ENCODE measurements at places on chromosomes 2 and 18.

GRCh38 chr2:220455351-220455990 is 828.0 kb downstream of the SLC4A3 start:
- DNase-seq: no peak

- peak; percentile 8 for DNase-seq
Measured at GRCh38 chr2:191150600-191151330, at the start of gene STAT4. STAT4 (minus strand) TSS chr2:191150994; CDS start chr2:191148203, 2,791 bp downstream.

GRCh38 chr18:27789406-27789805 is 387.5 kb downstream of the CDH2 start:
- DNase-seq: no peak

DNA sequence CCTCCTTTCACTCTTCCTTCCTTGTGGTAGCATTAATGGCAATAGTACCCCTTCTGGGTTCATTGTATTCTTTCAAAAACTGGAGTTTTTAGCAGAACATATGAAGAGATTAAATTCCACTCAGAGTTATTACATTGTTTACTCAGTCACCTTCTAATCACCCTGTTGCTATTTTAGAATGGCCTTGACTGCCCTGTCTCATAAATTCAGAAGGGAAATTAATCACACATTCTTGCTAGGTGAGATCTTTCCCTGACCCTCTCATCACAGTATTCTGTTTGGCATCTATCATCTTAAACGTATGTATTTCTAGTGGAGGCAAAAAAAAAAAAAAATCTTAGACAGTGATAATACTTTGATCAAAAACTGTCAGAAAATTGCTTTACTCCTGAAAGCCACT is 760.4 kb downstream of the ADCYAP1 start:
- DNase-seq: no peak

- no peak for DNase-seq
Measured at GRCh38 chr2:230749111-230749510, 36.5 kb downstream of the CAB39 start.

DNA sequence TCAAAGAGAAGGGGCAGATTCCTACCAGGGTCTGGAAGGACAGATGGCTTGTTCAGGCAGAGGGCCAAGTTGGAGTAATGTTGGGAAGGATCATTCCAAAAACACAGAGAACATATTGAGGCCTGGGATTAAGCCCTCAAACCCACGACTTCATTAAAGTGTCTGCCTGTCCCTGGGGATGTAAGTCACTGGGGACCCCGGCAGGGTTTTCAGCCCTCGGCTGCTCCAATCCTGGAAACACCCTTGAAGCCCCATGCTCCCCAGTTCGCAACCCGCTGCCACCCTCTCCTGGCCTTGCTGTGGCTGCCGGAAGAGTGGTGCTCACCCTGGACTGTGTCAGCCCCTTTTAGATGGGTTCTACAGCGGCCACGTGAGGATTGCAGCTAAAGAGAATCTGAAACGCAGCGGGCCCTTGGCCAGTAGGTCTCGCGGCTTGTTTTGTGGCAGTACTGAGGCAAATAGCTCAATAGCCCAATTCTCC is 79.9 kb downstream of the EPAS1 start:
- DNase-seq: peak; percentile 33

GRCh38 chr2:11430729-11431128 is 35.2 kb downstream of the E2F6 start:
- DNase-seq: no peak

DNA sequence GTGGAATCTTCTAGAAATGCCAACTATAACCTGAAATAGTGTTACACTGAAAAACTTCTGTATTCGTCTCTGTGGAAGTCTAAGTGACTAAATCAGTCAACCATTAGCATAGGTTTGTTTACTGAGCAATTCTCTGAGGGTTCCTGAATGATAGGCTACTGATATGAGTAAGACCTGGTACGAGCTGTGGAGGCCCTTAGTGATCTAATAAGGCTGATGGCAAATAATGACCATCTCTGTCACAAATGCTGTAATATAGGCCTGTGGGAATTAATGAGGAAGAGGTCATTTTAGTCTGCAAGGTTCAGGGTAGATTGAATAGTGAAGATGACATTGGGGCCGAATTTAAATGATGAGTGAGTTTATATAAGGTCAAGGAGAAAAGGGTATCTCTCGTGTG is 82.5 kb downstream of the MGAT5 start:
- no peak for DNase-seq

GRCh38 chr2:9753276-9753600 is 90.0 kb upstream of the TAF1B start:
- DNase-seq: no peak

- no peak for DNase-seq
Measured at GRCh38 chr18:75106746-75107145, 102.2 kb downstream of the PTGR3 start.

GRCh38 chr18:41077076-41077475 is 878.0 kb upstream of the PIK3C3 start:
- DNase-seq: no peak

DNA sequence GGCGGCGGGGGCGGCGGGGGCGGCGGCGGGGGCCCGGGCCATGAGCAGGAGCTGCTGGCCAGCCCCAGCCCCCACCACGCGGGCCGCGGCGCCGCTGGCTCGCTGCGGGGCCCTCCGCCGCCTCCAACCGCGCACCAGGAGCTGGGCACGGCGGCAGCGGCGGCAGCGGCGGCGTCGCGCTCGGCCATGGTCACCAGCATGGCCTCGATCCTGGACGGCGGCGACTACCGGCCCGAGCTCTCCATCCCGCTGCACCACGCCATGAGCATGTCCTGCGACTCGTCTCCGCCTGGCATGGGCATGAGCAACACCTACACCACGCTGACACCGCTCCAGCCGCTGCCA is 644 bp downstream of the ONECUT2 start:
- DNase-seq: no peak

DNA sequence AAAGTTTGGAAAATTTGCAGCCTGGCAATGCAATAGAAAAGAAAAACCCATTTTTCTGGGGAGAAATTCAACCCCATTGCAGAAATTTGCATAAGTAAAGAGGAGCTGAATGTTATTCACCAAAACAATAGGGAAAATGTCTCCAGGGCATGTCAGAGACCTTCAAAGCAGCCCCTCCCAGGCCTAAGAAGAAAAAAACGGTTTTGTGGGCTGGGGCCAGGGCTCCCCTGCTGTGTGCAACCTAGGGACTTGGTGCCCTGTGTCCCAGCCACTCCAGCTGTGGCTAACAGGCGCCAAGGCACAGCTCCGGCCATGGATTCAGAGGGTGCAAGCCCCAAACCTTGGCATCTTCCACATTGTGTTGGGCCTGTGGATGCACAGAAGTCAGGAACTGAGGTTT is 224.5 kb downstream of the TXNL1 start:
- no peak for DNase-seq

- no peak for DNase-seq
Measured at GRCh38 chr2:127551221-127551930, 15.9 kb downstream of the MYO7B start.

- peak; percentile 31 for DNase-seq
Measured at GRCh38 chr2:205056151-205056561, 510.9 kb downstream of the PARD3B start.

- no peak for DNase-seq
Measured at GRCh38 chr2:48169141-48169592, 262.9 kb upstream of the FBXO11 start.

- peak; percentile 52 for DNase-seq
Measured at GRCh38 chr2:145752091-145752806, 1232.3 kb upstream of the ZEB2 start.

DNA sequence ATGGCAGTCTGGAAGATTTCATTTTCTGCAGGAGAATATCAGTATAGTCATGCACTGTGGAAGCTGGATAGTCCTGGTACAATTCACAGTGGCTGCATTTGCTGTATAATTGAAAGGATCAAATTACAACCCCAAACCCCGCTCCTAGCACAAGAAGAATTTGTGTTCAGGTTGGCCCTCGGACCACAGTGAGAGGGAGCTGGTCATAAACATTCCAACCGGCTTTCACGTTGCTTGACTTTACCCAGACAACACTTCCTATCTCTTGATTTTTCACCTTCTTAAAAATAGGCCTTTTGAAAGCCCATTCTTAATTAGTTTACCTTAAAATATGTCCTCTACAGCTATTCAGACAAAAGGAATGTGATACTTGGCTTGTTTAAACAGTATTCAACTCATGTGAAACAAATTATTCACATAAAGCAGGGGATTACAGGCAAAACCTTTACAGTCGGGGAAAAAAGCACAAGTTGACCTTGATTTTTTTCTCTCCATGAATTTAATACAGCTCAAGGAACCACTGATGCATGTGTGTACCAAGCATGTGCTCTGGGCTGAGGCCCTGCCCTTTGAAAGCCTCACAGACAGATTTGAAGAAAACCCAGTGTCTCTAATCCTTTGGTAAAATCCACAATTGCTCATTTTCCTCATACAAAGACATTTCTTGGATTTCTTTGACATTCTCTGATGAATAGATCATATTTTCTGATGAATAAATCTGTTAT is 143.0 kb upstream of the SOX11 start:
- peak; percentile 8 for DNase-seq

GRCh38 chr2:206443735-206444527 is 599 bp downstream of the ADAM23 start:
- DNase-seq: no peak

DNA sequence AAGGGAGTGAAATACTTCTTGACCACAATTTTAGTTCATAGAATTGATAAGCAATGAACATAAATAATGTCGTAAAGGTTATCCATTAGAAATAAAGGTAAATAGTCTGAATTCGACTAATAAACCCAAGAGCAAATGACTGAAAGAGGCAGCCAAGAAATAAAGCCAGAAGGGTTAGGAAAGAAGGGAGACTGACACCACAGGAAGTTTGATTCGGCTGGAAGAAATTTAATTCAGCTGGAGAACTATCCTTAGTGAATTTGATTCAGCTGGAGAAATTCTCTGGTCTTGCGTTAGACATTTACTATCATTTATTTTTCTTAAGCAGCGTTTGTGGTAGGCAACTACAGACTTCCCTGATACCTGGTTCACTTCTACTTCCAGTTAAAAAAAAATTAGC is 429.6 kb downstream of the PID1 start:
- DNase-seq: no peak

DNA sequence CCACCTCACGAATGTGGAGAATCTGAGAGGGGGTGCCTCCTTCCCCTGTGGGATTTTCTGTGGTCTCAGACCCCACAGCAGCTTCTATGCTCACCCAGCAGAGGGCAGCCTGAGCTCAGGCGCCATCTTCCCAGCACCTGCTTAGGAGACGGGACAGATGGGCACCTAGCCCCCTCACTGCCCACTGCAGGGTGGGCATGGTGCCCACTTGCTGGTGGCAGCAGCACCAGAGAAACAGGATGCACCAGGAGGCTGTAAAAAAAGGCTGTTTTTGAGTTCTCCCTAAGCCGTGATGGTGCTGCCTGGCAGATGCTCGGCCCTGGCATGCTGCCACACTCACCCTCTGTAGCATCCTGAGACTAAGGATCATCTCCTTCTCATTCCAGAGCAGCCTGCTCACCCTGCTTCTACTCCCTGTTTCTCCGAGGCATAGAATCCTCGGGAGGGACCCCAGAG is 19.1 kb upstream of the SLC20A1 start:
- peak; percentile 85 for DNase-seq

DNA sequence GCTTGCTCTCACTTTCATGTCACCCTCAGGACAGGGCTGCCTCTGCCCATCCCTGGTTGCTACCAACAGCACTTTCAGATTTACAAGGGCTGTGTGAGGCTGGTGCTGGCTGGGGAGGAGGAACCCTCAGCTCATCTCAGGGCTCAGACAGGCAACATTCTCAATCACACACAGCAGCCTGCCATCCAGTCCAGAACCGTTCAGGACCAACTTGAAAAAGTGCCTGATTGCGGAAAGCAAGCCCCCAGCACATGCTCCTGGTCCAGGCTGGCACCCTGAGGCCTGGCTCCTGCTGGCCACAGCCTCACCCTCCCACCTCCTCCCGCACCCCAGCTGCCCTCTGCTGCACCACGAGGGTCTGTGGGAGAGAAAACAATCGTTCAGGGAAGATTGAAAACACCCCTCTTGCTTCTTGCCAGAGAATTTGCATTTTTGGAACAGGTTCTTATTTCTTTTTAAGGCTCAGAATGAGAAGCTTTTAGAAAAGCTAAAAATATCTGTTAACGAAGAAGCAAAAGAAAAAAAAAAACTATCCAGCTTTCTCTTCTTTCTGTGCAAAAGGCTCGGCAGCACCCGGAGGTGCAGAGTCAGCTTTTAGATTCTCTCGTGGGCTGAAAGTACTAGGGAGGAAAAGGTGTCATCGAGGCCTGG is 403.8 kb upstream of the ID2 start:
- no peak for DNase-seq

DNA sequence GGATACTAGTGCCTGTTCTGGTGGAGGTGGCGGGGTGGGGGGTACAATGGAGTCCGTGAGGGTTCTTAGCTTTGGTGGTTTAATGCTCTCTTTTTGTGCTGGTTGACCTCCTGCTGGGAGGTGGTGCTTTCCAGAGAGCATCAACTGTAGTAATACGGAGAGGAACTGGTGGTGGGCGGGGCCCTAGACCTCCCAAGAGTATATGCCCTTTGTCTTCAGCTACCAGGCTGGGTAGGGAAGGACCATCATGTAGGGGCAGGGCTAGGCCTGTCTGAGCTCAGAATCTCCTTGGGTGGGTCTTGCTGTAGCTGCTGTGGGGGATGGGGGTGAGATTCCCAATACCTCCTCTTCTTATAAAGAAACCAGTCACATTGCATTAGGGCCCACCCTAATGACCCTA is 27.1 kb downstream of the CAMKMT start:
- no peak for DNase-seq

GRCh38 chr2:72803626-72804320 is 22.1 kb downstream of the EXOC6B start:
- no peak for DNase-seq

DNA sequence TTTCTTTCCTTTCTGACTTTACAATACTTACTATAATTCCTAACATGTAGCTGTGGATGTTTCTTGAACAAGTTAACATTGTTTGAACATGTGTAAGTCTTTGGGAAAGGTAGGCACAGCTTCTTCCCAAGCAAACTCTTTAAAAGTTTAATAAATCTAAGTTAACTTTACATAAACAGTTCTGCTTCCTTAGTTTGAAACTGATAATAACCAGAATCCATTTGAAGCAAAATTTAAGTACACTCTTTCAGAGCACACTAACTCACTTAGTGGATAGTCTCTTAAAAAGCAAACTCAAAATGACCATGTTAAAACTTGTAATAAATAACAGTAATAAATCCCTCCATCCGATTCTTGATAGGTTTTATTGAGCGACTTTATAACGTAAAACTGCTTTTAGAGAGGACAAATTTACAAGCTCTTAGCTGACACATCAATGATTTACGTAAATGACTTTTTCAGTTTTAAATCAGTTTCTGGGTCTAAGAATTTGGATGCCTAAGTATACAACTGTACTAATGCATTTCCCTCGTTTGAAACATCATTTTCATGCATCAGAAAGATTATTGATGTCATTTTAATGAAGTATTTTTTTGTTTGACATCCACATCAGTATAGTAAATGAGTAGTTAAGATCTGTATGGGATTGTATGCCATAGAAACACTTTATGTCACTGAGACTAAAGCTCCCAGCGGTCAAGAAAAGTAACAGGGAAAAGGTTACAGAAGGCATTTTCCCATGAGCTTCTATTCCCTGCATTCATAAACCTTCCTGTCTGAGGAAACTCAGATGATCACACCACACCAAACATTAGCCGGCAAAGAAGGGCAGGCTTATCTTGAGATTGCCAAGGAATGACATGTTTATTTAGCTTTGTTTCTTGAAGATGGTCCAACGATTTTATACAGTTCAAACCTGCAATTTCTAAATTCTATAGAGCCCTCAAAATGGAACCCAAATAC is 67.5 kb downstream of the PDE1A start:
- DNase-seq: no peak

- DNase-seq: no peak
Measured at GRCh38 chr2:206920310-206920709, 19.0 kb upstream of the CPO start.

Data from NCI-H2171 (cell line).